Bronchus fibroblast of lung (primary cell): ENCODE measurements at places on chromosomes 3 and 15. TPM values are rescaled to one million over a fixed set of nuclear protein-coding genes. Genes with fewer than 3 reads are reported as not detected.

SEC62 gene
- total RNA-seq, result 14.7 and 18.3 TPM in 2 replicates

ACTRT3 gene
- total RNA-seq, result 3.6 and 3.7 TPM in 2 replicates

CYP8B1 gene
- total RNA-seq, result not detected in 2 replicates

DNAJA4 gene
- 2.0 and 2.4 TPM in 2 replicates for total RNA-seq

TNIK gene
- total RNA-seq, result 3.0 and 4.0 TPM in 2 replicates

C2CD4A gene
- total RNA-seq, result not detected in 2 replicates

ASB14 gene
- not detected in 2 replicates for total RNA-seq

KBTBD12 gene
- not detected in 2 replicates for total RNA-seq

SPESP1 gene
- total RNA-seq, result 3.7 and 4.2 TPM in 2 replicates

PRSS50 gene
- not detected in 2 replicates for total RNA-seq
